ENCODE measurements at places on chromosomes 11 and 22. TPM values are rescaled to one million over a fixed set of nuclear protein-coding genes. Genes with fewer than 3 reads are reported as not detected.

TIGD3 gene
- 0.80 TPM for total RNA-seq

TRIM29 gene
- 1.2 TPM for total RNA-seq

HORMAD2 gene
- total RNA-seq: not detected

ACTN3 gene
- total RNA-seq: not detected

LIF gene
- not detected for total RNA-seq

OR2AG1 gene
- 0.20 TPM for total RNA-seq

GRCh38 chr11:42596576-42597145, 715.1 kb upstream of the API5 start:
- DNase-seq: no peak

DNA sequence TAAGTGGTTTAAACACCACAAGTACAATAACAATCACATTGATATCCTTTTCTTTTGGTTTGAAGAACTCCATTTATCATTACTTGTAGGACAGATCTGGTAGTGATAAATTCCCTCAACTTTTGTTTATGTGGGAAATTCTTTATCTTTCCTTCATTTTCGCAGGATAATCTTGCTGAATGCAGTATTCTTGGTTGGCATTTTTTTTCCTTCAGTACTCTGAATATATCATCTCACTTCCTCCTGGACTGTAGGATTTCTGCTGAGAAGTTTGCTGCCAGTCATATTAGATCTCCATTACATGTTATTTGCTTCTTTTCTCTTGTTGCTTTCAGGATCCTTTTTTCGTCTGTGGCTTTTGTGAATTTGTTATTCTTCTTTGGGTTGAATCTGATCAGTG, 179.0 kb upstream of the PLET1 start:
- DNase-seq: no peak

GRCh38 chr11:67434395-67434881, 3.0 kb downstream of the PTPRCAP start:
- peak; percentile 86 for DNase-seq

GRCh38 chr11:43567396-43567975, 113.1 kb upstream of the HSD17B12 start:
- DNase-seq: no peak

DNA sequence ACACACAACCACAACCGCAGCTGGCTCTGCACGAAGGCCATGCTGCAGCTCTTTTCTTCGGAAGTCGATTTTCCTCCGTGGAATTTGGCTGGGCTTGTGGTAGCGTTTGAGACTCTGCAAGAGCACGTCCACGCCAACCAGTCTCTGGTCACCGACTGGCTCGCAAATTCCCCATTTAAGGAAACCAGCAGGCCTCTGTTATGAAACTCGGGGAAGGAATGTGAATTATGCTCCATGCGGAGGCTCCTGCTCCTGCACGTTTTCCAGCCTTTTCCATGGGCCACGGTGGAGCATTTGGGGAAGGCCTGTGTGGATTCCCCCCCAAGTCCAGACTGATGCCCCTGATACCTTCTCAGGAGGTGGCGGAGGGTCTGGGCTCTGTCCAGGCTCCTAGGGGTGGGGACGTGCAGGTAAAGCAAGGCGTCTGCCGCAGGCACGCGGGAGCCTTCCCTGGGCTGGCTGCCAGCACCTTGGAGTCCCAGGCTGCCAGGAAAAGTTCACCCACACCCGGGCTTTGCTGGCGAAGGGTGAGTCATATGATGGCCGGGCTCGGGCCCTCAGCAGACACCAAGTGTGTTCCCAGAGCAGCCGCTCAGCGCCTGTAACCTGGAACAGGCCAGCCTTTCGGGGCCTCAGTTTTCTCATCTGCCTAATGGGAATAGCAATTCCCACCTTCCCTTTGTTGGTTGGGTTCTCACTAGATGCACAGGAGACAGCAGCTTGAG, 41.9 kb downstream of the LRP5 start:
- no peak for DNase-seq

DNA sequence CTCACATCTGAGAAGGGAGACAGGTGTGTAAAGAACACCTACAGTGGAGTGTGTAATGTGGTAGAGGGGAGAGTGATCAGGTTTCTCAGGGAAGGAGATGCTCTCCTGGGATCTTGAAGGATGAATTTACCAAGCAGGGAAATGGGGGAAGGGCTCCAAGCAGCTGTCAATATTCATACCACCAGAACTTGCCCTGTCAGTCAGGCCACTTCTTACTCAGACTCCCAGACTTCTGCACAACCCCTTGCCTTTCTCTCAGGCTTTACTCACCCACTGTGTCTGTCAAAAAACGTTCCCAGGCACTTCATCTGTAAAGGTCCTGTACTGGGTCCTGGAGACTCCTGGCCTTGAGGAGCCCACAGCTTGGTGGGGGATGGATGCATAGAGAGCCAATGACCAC, 14.0 kb upstream of the FCHSD2 start:
- no peak for DNase-seq

GRCh38 chr11:64723117-64723906, at the start of gene NRXN2:
Gene NRXN2, minus strand, starts transcription at chr11:64723197. Its CDS starts 9,498 bp downstream, at chr11:64713699.
- DNase-seq: peak; percentile 95

- DNase-seq: no peak
Observed at GRCh38 chr11:78706551-78706950, 131.9 kb upstream of the NARS2 start.

- no peak for DNase-seq
Observed at GRCh38 chr11:20087118-20087521, 73.2 kb downstream of the DBX1 start.

- no peak for DNase-seq
Observed at GRCh38 chr11:11703885-11704284, 82.1 kb upstream of the GALNT18 start.

GRCh38 chr11:119878990-119879389, 150.0 kb upstream of the NECTIN1 start:
- DNase-seq: no peak

DNA sequence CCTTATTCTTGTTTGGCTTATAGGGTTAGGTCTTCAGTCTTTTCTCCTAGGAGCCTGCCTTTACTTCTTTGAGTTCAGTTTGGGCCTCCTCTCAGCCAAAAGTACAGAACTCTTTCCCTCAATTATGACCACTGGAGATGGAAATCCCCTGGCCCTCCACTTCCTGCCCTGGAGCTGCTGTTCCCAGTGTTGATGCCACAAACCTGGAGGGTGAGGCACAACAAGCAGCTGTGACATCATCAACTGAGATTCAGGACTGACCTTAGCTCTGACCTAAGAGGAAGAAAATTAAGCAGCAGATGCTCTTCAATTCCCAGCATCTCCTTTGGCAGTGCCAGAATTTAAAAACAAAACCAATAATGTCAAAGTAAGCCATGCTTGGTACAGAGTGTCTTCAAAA, 3.0 kb downstream of the ABTB2 start:
- DNase-seq: no peak

- DNase-seq: peak; percentile 66
Observed at GRCh38 chr11:128919216-128919615, 23.5 kb downstream of the TP53AIP1 start.

DNA sequence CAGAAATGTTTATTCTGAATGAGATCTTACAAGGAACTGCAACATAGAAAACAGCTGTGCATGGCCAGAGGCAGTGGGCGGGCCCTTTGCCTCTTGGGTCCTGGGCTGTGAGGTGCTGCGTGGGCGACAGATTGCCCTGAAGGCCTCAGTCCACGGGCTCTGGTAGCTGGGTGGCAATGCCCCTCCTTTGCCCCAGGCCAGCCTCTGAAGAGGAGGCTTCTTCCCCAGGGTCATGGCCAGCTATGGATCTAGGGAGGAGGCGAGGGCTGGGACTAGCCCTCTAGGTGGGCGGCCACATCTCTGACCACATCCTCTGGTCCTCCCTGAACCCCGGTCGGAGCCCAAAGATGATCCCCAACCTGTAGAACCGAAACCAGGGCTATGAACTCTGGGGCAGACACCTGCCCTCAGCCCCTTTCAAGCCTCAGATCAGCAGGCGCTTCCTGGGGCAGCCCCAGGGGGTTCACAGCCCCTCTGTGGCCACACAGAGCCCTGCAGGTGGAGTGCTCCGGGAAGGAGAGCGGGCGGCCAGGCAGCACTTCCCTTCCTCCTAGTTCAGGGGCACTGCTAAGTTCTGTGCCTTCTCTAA, 6.6 kb upstream of the CDC42BPG start:
- peak; percentile 94 for DNase-seq

GRCh38 chr22:36991206-36991605, 28.0 kb downstream of the TST start:
- no peak for DNase-seq

DNA sequence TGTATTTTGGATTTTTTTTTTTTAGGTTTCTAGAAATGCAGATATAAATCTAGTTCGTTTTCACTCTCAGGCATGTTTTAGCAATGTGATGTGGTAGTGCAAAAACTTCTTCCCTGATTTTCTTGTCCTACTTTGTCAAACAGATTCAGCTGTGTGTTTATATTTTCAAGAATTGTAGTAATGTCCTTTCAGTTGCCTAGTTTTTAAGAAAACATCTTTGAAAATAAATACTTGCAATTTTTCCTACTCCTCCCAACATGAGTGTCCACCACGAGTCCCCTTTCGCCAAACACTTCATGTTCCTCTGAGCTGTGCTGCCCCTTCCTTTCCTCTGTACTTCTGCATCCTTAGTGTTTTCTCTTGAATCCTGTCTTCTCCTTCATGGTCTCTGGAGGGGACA, 686.9 kb downstream of the NTM start:
- no peak for DNase-seq

DNA sequence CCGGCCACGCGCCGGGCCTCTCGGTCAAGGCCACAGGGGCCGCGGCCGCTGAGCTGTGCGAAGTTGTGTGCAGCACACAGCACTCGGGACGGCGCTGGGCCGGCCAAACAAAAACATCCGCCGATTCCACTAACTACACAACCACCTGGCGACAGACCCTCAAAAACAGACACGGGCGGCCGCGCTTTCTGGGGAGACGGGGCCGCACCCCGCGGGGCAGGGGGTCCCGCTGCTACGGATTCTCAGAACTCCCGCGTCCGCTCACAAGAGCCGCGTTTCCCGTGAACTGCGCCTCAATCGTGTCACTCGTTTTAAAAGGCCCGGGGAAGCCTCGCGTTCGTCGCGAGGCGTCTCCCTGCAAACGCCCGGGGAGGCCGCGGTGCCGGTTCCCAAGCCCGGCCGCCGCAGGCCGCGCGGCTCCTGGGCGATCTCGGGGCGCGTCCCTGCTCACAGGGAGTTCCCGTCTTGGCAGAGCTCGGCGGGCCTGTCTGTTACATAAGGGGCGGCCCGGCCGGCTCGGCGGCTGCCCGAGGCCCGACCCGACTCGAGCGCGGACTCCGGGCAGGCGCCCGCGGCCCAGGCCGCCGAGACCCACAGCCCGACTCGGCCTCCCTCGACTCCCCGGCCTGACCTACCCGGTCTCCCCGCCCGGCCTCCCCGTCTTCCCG, 936 bp downstream of the BRD1 start:
- peak; percentile 90 for DNase-seq

DNA sequence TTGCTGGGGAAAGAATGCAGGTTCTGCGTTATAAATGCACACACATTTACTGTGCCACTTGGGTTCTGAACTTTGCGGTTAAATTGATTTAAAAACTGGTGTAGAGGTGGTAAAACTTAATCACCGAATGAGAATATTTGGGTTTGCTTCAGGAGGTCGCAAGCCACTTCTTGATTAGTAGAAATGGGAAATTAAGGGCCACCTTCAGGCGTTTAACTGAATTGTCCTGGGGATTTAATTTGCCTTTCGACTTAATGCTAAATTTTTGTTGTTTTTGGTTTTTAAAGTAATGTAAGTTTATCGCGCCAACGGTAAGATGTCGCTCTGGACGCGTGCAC, 459 bp upstream of the NCR3LG1 start:
- DNase-seq: no peak

DNA sequence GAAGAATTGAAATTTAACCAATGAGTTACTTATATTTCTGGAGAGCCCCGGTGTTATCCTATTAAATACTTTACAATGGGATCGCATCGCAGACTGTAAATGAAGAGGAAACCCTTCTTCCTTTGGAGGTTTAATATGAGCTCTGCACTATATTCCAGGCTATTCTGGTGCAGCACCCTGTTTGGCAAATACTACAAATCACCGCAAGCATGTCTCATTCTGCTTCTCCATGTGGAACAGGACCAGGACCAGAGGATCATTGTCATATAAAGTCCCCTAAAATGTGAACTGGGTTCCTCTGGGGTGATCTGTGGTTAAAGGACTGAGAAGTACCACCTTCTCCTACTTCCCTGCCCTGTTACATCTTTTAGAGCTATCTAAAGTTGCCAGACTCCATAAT, 703.7 kb downstream of the DLG2 start:
- DNase-seq: no peak

DNA sequence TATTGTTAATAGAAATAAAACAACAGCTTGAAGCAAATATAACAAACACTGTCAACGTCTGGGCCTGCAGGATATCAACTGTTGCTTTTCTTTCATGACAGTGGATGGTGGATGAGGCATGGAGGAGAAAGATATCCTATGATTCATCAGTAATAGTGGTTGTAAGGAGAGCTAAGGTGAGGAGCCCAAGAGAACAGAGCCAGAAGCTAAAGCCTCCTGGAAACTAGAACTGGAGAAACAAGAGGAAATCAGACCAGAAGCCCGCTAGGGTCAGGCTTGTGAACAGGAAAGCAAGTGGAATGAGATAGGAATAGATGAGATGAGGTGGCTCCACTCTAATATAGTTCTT, 37.7 kb upstream of the MMP12 start:
- DNase-seq: no peak

DNA sequence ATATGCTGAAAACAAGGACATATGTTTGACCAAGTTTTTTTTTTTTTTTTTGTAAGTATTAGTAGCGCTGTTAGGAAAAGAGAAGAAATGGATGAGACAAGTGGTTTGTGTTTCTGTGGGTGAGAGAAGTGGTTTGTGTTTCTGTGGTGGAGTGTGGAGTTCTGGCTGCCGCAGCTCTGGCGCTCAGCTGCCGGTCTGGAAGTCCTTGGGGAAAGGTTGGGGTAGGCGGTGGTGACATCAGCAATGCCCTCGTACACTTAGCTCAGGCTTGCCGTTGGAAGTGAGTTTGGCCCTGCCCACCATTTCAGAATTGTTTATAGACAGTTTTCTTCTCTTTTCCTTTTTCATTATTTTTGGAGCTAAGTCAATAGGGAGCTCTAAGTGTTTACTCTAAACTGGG, 116.6 kb downstream of the TBC1D22A start:
- no peak for DNase-seq

DNA sequence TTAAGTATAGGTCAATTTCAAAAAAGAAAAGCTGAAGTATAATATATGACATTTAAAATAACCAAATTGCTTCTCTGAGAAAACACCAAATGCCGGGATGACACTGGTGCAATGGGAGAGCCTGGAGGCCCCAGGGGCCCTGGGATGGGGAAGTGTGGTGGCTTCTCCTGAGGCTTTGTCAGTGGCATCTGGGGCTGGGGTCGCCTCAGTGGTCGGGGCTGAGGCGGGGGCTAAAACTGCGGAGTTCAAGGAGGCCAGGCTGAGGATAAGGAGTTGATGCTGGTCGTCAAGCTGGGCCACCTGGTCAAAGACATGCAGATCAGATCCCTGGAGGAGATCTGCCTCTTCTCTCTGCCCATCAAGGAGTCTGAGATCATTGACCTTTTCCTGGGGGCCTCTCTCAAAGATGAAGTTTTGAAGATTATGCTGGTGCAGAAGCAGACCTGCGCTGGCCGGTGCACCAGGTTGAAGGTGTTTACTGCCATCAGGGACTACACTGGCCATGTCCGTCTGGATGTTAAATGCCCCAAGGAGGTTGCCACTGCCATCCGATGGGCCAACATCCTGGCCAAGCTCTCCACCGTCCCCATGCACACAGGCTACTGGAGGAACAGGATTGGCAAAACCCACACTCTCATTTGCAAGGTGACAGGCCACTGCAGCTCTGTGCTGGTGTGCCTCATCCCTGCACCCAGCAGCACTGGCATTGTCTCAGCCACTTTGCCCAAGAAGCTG, 660.1 kb upstream of the CCDC179 start:
- DNase-seq: no peak

- peak; percentile 77 for DNase-seq
Observed at GRCh38 chr22:39142088-39142680, 10.3 kb downstream of the CBX7 start.

- DNase-seq: no peak
Observed at GRCh38 chr11:77124488-77124887, 3.6 kb upstream of the MYO7A start.
